Inflammatory macrophage treated with lipopolysaccharide for 1 hour (primary cell): ENCODE measurements at places on chromosomes 1 and 21.

- peak; percentile 37 for DNase-seq
Observed at GRCh38 chr1:51190961-51191360, 45.1 kb upstream of the RNF11 start.

DNA sequence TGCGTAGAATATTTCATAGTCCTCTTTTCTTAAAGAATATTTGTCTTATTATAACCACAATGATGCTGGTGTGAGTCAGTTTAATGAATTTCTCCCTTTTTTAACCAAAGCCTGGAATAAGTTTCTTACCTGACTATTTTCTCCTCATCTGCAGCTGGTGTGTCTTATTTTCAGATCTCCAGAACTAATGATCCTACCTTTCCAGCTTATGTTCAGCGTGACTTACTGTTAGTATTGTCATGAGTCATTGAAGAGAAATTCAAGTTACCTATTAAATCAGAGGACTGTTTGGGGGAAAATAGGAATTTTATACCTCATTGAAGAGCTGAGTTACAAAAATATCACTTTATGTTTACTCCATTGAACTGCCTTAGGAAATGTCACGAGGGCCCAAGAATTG is 482.1 kb downstream of the RWDD3 start:
- no peak for DNase-seq

- DNase-seq = no peak
Observed at GRCh38 chr1:10814976-10815857, 18.8 kb upstream of the CASZ1 start.

DNA sequence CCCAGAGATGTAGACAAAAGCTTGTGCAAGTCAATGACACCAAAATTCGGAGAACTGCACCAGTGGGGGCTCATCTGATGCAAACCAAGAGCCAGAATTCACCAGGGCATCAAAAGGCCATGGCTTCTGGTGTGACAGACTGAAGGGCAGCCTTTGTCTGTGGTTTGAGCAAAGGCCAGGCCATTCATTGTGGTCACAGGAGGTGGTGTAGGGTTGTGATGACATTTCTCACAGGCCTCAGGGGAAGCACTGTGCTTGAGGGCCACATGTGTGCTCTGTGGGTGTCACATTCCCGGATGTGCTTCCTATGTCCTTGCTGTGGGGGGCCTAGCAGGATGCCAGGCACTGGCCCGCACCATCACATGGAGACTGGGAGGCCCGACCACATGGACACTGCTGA is 22.5 kb upstream of the KCNE1 start:
- peak; percentile 34 for DNase-seq

GRCh38 chr1:8047112-8047511 is 21.0 kb upstream of the ERRFI1 start:
- peak; percentile 89 for DNase-seq

GRCh38 chr1:66271216-66271903 is 262.6 kb upstream of the SGIP1 start:
- DNase-seq = peak; percentile 53

- no peak for DNase-seq
Observed at GRCh38 chr1:184708084-184708676, 46.5 kb downstream of the EDEM3 start.

GRCh38 chr1:227792216-227793078 is 23.0 kb upstream of the PRSS38 start:
- DNase-seq = no peak

GRCh38 chr1:204142032-204142974 is 9.5 kb downstream of the ETNK2 start:
- no peak for DNase-seq

DNA sequence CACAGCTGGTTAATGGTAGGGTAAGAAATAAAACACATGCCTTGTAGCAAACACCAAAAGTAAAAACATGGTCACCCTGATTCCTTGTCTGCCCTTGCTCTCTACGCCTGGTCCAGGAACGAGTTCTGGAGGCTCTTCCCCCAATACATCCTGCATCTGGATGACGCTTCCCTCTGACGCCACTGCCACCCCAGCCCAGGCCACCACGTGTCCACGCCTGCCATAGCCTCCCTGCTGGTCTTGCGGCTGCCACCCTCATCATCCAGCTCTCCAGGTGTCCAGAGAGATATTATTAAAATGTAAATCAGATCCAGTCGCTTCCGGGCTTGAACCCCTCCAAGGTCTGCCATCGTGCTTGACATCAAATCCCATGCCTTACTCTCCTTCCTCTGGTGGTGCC is 39.3 kb downstream of the IGSF21 start:
- DNase-seq = no peak

GRCh38 chr1:246681900-246682895 is 42.0 kb upstream of the SCCPDH start:
- DNase-seq = no peak

DNA sequence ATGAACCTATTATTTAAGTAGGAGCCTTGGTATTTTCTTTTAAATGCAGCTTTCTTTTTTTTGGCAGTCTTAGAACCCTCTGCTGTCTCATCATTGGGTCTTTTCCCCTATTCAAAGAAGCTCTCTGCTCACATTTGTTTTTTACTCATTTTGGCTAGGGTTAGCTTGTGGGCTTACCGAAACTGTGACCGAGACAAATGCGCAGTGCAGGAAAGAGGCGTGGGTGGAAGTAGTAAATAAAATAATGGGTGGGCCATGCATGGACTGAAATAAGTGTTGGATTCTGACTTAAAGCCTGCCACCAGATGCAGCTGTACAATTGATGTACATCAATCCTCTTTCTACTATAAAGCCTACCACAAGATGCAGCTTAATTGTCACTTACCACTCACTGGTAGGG is 14.7 kb downstream of the XPR1 start:
- no peak for DNase-seq

DNA sequence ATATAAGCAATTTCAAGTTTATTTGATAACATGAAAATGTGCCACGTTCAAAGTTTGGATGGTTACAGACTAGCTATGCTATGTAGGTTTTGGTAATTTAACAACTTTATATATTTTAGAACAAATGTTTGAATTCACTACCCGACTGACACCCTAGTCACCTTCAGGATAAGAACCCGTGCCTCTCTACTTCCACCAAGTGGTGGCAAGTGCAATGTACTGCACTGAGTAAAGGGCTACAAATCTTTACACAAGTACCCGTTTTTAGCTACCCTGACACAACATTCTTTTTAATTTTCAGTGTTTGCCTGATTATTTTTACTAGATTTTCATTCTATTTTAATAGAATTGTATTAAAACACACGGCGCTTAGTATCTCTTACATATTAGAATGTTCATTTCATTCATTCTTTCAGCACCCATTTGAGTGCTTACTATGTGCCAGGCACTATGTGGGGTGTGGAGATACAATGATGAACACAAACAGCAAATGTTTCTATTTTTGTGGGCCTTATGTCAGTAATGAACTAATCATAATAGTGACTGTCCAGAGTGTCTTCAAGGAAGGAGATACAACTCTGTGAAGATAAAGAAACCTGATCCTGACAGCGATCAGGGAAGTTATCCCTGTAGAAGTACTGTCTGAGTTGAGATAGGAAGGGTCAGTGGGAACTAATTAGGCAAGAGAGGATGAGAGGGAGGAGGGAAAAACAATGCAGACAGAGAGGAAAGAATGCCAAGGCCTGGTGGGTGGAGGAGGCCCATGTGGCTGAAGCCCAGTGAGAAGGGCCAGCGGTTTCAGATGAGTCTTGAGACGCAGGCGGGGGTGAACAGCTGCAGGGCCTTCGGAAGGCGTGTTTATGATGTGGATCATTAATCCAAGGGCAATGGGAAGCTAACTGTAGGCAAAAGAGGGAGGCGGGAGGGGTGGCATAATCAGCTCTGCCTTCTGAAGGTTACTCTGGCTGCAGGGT is 3.8 kb downstream of the LCA5L start:
- DNase-seq = peak; percentile 45

- DNase-seq = peak; percentile 76
Observed at GRCh38 chr1:8497210-8497819, 179.4 kb downstream of the SLC45A1 start.

DNA sequence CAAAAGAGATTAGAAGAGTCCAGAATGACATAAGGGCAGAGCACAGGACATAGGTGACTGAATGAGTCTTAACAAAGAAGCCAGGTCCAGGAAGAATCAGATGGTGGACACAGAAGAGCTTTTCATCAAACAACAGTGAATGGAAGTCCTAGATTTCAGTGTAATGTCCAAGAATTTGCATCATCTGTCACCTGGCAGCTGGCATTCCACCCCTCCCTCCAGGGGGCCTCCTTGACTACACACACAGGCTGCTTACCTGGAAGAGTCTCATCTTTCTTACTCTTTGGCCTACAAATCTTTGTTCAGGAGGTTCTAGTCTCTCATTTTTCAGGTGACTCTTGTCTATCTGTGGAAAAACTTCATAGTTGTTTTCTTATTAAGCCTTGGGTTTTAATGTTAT is 36.2 kb downstream of the GORAB start:
- DNase-seq = no peak

- DNase-seq = no peak
Observed at GRCh38 chr21:21464684-21465083, 466.5 kb downstream of the NCAM2 start.

- no peak for DNase-seq
Observed at GRCh38 chr1:2049225-2049717, 940 bp upstream of the PRKCZ start.

DNA sequence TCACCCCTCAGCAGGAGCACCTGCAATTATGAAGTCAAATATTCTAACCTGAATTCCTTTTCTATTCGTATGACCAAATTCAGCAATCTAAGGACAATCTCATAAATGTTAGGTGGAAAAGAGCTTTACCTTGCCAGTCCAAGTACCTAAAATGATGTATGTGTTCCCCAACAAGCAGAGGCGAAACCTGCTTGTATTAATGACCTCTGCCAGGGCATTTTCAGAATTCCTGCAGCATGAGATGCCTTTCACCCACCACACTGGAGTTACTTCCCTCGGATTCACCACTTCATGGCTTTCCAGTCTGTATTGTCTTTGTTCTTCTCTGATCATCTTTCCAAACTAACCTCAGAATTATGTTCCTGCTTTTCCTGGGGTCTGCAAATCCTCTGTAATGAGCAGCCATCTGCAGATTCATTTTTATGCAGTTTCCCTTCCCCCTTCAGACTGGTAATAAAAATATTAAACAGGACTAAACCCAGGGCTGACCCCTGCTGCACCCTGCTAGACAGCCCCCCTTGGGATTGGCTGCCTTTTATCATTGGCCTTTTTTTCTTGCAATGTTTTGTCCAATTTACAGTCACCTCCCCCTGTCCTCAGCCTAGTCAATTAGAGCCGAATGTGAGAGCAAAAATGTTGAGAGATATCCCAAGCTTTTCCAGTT is 26.6 kb upstream of the CASQ2 start:
- no peak for DNase-seq

DNA sequence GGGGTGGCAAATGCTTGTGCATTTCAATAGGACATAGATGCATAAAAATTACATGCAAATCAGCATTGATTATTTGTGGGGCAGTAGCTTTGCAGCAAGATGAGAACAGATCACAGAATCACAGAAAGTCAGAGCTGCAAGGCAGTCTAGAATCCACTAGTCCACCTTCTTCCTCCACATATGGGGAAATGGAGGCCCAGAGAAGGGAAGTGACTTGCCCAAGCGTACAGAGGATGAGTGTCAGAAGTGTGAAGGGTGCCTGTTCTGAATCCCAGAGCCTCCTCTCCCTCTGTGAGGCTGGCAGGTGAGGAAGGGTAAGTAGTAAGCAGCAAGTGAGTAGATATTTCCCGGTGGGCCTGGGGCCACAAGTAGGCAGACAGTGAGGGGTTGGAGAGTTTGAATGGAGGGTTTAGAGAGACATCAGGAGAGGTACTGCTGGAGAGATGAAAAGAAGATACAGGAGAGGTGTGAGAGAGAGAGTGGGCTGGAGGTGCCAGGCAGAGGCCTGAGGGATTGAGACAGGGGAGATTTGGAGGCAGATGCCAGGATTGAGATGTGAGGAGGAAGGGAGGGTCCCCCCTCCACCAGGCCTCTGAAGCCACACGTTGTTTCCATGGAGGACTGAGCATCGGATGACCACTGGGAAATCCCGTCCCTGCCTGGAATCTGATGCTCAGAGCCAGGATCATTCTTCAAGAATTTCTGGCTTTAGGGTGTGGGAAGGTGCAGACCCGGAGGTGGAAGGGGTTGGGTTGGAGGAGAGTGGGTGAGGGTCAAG is 4.8 kb upstream of the MYOG start:
- DNase-seq = no peak

GRCh38 chr1:2904191-2904590 is 102.7 kb upstream of the TTC34 start:
- no peak for DNase-seq

DNA sequence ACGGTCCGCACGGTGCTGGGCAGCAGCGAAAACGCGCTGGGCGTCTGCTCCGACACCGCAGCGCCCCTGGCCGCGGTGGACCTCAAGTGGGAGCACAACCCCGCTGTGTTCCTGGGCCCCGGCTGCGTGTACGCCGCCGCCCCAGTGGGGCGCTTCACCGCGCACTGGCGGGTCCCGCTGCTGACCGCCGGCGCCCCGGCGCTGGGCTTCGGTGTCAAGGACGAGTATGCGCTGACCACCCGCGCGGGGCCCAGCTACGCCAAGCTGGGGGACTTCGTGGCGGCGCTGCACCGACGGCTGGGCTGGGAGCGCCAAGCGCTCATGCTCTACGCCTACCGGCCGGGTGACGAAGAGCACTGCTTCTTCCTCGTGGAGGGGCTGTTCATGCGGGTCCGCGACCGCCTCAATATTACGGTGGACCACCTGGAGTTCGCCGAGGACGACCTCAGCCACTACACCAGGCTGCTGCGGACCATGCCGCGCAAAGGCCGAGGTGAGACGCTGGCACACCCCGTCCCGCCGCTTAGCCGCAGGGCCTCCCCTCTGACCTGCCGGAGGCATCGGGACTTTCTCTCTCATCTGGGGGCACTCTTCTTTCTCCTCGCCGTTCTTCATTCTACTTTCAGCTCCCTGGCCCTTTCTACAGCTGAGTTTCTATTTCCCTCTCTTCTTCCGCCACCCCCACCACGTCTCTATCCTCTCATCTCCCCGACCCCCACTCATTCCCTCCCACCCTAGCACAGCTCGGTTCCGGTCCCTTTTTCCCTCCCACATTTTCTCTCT is 1.0 kb downstream of the NPR1 start:
- no peak for DNase-seq

GRCh38 chr1:240888787-240889048 is 276.8 kb upstream of the GREM2 start:
- no peak for DNase-seq

- no peak for DNase-seq
Observed at GRCh38 chr1:169395955-169396354, 28.0 kb downstream of the BLZF1 start.

- no peak for DNase-seq
Observed at GRCh38 chr1:229657993-229658755, 32.1 kb downstream of the URB2 start.

DNA sequence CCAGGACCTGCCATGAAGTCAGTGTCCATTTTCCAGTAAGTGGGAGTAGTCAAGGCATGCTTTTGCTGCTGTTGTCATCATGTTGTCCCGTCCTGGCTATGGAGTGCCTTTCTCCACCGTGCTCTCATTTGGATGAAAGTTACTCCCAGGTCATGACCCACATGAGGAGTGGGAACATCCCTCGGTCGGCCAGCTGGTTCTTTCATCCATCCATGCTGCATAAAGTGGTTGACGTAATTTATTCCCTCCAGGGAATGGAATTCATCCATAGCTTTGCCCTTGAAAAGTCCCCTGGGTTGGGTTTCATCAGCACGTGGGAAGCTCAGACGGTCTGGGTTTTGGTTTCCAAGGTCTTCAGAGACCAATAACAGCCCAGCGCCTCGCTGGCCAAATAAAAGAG is 11.6 kb downstream of the PLA2G2A start:
- DNase-seq = no peak
